Glutamatergic neuron (in vitro differentiated cells): ENCODE measurements at places on chromosomes 11 and 22.

- no peak for DNase-seq
Measured at GRCh38 chr22:42617155-42617983, 2.7 kb upstream of the POLDIP3 start.

GRCh38 chr11:12413141-12414052 is 36.0 kb downstream of the PARVA start:
- DNase-seq = no peak

DNA sequence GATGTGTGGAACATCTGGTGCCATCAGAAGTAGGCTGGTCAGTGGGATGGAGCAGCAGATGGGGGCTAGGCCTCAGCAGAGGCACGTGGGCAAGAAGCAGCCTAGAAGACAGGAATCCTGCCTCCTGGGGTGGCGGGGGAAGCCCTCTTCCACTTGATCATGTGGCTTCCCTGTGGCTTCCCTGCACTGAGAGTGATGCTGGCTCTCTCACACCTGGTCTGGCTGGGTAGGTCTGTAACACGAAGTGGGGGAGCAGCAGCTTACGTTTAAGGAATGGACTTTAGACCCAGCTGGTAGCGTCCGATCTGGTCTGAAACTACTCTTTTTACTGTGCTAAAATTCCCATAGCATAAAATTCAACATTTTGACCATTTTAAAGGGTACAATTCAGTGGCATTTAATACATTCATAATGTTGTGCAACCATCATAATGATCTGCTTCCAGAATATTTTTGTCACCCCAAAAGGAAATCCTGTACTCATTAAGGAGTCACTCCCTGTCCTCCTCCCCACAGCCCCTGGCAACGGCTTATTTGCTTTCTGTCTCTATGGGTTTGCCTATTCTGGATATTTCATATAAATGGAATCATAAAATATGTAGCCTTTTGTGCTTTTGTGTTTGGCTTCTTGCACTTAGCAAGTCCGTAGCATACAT is 21.7 kb downstream of the PTPN5 start:
- DNase-seq = no peak

DNA sequence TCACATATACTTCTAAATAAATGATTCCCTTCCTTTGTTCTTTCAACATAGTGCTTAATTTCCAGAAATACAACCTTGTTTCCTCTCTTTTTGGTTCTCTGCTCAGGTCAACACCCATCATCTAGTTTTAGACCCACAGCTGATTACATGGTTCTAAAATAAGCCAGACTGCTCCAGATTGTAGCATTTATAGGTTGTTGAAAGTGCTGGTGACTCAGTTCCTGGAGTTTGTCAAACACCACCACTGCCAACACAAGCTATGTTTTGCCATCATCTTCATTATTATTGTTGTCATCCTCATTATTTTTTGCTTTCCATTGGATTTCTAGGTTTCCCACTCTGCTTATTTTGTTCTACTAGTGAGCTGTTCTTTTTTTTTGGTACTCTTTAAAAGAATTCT is 22.3 kb upstream of the MMP20 start:
- DNase-seq = no peak

DNA sequence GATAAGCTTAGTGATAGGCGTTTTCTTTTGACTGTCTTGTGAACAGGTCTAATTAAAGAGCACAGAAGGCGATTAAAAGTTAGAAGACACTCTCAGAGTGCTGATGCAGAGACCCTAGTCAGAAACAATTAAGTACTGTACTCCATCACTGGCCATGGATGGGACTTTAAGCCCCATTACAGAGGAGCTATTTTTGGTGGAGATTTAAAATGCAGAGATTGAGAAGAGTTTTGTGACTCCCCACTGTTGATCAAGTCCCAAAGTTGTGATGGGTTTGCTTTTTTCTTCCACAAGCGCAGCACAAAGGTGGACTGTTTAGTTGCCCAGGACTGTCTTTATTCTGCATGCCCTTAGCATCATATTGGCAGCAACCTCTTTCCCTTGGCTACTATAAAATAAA is 978 bp downstream of the LUZP2 start:
- DNase-seq = no peak

DNA sequence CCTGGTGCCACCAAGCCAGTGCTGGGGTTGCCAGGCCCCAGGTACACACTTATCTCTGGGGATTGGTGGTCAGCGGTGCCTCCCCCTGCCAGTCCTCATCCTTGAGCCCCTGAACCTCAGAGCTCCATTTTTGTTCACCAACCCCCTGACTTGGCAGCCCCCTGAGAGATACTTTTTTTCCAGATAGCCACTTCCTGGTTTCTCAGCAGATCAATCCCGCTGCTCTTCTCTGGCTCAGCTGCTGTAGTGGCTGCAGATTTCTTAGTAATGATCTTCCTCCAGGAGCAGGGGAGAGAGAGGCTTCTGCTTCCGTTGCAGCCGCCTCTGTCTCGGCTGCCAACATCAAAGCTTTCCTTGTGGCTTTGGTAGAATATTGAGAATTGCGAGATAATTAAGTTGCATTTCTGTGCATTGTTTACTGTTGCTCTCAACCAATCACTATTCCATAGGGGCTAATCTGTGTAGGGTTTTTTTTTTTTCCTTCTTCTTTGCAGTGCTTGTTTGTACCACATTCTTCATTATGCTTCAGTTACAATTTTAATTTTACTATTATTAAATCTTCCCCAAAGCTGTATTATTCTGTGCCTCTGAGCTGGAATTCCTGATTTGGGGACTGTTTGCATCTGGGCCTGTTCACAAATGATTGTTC is 92.1 kb downstream of the PKNOX2 start:
- no peak for DNase-seq

GRCh38 chr11:65121447-65121864 is 478 bp downstream of the FAU start:
- DNase-seq = no peak

- no peak for DNase-seq
Measured at GRCh38 chr11:111811445-111811844, 45.3 kb upstream of the PPP2R1B start.

- no peak for DNase-seq
Measured at GRCh38 chr22:19127329-19128008, 3.6 kb upstream of the TSSK2 start.

DNA sequence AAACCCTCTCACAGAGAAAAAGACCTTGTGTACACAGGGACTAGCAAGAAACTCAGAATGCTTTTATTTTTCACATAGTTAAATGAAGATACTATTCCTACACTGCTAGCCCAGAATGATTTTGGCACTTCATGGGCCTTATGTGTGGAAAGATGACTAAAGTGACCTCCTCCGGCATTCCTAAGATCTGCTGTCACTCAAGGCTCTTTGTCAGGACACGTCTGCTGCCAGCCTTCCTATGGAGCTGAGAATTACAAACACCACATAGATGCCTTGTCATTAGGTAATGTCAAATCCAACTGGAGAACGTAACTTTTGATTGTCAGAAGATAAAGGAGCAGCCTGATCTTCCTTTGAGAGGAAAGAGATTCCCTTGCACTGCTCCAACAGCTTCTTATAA is 249.1 kb downstream of the FAT3 start:
- no peak for DNase-seq

- no peak for DNase-seq
Measured at GRCh38 chr11:42195289-42196013, 736.0 kb upstream of the LRRC4C start.

DNA sequence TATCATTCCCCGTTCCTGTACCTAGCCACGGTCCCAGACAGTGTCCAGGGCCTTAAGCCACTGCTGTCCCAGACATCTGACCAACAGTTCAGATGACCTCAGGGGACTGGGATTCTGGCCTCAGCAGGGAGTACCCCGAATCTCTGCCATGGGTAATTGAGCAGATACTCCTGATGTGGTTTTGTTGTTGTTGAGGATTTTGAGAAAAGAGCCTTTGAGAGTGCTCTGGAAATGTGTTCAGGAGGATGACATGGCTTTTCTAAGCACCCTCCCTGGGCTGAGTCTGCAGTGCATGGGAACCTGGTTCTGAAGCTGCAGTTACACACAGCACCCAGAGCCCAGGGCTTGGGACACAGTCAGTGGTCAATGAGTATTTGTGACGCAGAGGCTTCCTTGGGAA is 30.4 kb downstream of the ADAMTS15 start:
- DNase-seq = no peak

GRCh38 chr11:59144096-59144495 is 1.4 kb downstream of the FAM111A start:
- DNase-seq = no peak

DNA sequence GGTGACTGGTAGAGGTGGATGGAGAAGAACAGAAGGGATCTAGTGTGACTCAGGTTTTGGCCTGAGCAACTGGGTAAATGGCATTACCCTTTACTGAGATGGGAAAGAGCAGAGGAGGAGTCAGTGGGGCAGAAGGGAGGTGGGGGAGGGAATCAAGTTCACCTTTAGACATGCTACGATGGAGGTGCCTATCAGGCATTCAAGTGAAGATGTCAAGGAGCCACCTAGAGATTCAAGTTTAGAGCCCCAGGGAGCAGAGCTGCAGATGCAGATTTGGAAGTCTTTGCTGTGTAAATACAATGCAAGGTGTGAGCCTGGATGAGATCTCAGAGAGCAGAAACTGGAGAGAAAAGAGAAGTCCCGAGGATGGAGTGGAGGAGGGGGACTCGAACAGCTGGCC is 979 bp upstream of the MOGAT2 start:
- DNase-seq = no peak

DNA sequence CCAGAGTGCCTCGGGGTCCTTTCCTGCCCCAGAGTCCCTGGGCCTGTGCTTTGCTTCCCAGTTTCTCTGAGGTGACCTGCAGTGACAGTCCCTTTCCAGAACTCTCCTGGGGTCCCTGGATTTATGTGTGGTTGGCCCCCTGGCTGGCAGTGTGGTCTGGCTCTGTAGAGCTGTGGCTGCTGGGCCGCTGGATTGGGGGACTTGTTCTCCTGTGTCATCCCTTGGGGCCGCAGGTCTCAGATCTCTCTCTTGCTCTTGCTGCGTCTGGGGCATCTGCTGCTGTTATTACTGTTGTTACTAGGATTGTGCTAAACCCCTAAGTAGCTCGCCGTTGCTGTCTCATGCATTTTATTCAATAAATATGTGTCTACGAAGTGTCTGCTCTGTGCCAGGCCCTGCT is 31.9 kb downstream of the FAM83F start:
- no peak for DNase-seq

GRCh38 chr22:46057246-46058090 is 80.5 kb upstream of the WNT7B start:
- DNase-seq = no peak

DNA sequence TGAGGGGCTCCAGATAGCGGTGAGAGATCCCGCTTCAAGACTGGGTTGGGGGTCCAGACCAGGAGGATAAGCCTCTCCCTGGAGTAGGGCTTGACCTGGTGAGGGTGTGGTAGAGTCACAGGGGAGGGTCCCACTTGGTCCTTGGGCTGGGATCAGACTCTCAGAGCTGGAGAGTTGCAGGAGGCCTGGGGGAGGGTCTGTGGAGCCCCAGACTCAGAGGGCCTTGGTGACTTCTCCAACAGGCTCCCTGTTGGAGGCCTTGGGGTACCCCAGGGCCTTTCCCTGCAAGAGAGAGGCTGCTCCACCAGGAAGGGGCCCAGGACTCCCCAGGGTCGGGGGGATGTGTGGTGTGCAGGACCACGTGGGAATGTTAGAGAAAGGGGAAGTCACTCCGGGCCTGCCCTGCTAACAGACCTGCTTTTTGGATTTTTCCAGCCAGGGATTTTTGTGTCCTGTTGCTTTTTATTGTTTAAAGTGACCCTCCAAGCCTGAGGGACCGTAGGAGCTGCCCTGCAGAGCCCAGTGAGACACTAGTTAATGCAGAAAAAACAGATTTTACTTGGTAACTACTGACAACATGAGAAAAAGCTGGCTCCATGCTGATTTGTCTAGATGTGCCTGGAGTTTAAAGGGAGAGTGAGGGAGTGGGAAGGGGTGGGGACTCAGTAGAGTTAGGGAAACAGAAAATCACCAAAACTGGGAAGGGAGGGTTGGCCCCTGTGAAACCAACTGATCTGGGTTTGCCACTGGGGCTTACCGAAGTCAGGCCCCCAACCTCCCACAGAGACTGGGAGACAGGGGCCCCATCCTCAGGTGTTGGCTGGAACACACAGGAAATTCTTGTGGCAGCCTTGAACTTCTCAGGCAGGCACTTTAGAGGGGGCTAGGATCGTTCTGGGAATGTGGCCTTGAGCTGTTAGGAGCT is 801 bp upstream of the TXNRD2 start:
- no peak for DNase-seq

GRCh38 chr22:32721328-32722180 is 80.0 kb upstream of the TIMP3 start:
- DNase-seq = no peak

- no peak for DNase-seq
Measured at GRCh38 chr22:32603651-32604540, 129.3 kb downstream of the FBXO7 start.

DNA sequence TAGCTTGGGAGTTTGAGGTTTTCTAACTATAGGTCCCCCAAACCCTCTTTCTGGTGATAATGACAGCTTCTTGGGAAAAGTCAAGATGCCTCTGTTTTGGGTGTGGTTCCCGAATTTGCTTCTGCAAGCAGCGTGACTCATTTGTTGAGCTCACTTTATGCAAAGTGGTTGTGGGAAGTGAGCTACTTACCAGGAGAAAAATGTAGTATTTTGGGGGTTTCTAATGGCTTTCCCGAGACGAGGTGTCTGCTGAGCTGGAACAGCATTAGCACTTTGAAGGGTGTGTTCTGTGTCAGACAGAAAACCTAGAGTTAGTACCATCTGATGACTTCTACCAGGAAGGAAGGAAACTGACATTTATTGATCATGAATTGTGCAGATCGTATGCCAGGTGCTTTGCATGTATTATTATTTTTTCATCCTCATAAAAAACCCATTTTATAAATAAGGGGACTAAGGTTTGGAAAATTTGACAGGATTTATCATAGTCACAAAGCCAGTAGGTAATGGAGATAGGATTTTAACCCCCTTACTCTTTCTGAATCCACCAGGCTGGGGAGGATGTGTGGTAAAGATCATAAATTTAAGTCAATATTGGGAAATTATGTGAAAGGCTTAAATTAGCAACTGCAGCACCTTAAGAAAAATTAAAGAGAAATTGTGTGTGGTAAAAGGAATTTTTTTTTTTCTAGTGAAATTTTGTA is 108.8 kb upstream of the CD44 start:
- no peak for DNase-seq
